SK-N-SH (cell line): ENCODE measurements at places on chromosomes 6 and 20. TPM values are rescaled to one million over a fixed set of nuclear protein-coding genes. Genes with fewer than 3 reads are reported as not detected.
A peak's percentile ranks its signal among the peaks of the same experiment; 100 is the strongest.

ULBP3 gene
- polyA plus RNA-seq: 4.6 and 4.9 TPM in 2 replicates

DNA sequence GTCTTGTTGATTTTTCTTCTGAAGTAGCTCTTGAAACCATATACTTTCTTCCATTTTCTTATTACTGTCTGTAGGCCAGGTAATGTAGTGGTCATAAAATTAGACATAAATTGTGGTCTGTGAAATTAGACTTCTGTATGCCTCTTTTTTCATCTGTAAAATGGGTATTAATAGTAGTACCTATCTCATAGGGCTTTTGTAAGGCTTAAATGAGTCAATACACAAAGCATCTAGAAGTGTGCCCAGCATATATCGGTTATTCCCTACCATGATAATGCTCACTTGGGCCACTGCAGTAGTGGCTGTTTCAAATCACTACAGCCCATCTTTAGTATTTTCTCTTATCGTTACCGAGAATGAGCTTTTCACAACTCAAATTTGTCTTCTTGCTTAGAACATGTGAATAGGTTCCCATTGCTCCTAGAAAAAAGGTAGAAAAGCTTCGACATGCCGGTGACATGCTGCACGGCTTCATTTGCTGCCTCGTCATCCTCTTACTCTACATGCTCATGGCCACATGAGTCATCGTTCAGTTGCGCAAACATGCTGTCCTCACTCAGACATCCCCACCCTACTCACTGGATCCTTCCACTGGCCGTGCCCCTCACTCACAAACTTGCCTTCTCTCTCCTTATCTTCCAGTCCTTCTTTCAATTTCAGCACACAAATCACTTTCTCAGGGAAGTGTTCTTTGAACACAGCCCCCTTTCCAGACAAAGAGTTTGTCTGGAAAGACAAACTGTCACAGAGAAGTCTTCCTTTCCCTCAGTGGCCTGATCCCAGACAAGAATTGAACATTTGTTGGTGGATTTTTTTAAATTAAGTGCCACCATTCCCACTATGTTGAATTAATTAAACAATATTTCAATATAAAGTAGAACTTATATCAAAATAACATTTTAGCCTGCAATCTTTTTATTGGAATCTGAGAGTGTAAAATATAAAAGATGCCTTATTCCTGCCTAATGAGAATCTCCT is 32.2 kb upstream of the ERVFRD-1 start:
- no peaks in the 10 kb centered on the region for H3K27me3 ChIP-seq
- H3K4me1 ChIP-seq: peaks cover 15% of the 10 kb centered on the region
- no peak overlapping the region; the same call in 1 of the 2 replicates for H3K27ac ChIP-seq
- no peaks in the 10 kb centered on the region for H3K36me3 ChIP-seq
- peak overlapping the region; percentile 32; the same call in 1 of the 2 replicates for H3K4me3 ChIP-seq

DNA sequence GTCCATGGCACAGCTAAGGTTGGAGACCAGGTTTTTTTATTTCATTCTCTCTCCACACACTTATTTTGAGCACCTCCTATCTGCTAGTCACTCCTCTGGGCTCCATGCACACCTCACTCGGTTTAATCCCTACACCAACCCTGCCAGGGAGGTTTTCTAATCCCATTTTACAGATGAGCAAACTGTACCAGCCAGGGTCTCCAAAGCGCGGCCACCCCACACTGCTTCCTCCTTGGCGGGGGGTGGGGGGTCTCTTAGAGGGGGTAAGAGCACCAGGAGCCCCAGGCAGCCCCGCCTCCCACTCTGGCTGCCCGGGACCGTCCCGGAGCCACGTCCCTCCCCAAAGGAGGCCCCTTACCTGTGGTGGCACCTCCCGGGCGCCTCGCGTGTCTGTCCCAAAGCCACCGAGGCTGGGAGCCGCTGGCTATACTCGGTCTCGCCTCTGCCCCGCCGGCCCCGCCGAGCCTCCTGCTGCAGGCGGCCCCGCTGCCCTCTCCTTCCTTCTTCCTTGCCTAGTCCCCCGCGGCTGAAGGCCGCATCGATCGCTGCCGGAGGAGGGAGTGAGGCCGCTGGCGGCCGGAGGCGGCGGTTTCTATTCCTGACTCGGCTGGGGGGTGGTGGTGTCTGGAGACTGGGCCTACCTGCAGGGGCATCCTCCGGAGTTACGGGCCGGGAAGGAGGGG is at the start of gene KCNS1:
TSS of gene KCNS1 (minus strand) at position 565 of the 683 bp plus-strand sequence. CDS start 1,891 bp downstream, outside the sequence.
- no peaks in the 10 kb centered on the region for H3K4me1 ChIP-seq
- H3K27ac ChIP-seq: no peak within 1 kb of the TSS
- no peak within 1 kb of the TSS for H3K4me3 ChIP-seq
- peak; percentile 40 for DNase-seq
- H3K36me3 ChIP-seq: no peaks in the 10 kb centered on the region

IDH3B gene
- 233 and 268 TPM in 2 replicates for polyA plus RNA-seq

- H3K4me3 ChIP-seq: no peak overlapping the region
- H3K36me3 ChIP-seq: peaks cover 26% of the 10 kb centered on the region
- DNase-seq: no peak
Observed at GRCh38 chr6:36967757-36968156, 13.2 kb downstream of the PI16 start.

DNA sequence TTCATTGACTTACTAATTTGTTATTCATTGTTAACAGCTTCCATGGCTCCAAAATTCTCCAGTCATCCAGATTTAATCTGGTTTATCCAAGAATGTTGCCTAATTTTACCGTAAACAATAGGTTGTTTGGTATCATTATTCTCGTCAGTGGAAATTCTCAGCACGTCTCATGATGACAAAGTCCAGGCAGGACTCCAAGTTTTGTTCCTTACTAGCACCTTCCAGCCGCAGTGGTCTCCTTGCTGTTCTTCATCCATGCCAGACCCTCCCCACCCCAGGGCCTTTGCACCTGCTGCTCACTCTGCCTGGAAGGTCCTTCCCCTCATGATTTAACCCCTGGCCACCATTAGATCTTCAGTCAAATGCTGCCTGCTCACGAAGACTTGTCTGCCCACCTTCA is 48.1 kb upstream of the NAA20 start:
- no peak overlapping the region for H3K27ac ChIP-seq
- H3K4me1 ChIP-seq: peaks cover 4% of the 10 kb centered on the region; the same call in 1 of the 2 replicates
- no peaks in the 10 kb centered on the region for H3K27me3 ChIP-seq
- DNase-seq: no peak
- H3K36me3 ChIP-seq: peaks cover 3% of the 10 kb centered on the region

CRIP3 gene
- polyA plus RNA-seq: 0.11 TPM in 1 of 2 replicates, not detected in the other

DNA sequence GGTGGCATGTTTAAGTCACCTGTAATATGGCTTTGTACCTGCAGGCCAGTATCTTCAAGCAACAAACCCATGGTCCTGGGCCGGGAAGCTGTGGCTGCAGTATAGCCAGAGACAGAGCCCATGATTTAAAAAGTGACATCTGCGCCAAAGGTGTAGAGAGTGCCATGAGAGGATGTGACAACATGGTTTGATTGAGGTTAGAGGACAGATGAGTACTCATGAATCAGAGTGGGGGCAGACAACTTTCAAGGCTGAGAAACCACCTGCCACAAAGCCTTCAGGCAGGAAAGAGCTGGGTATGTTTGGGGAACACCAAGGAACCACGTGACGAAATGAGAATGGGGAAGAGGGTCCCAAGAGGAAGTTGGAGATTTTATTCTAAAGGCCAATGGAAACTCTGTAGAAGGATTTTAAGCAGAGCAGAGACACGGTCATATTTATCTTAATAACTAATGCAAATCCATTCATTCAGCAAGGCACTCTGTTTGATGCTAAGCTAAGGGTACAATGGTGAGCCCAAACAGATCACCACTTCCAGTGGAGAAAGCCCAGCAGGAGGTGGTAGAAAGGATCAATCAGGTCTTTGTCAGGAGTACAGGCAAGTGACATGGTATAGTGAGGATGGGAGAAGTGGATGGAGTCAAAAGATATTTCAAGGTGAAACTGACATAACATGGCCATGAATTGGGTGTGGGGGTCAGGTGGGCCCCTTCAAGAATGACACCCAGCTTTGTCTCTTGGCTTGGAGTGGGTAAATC is 3.4 kb upstream of the MICAL1 start:
- DNase-seq: no peak
- H3K4me3 ChIP-seq: no peak overlapping the region
- H3K4me1 ChIP-seq: no peaks in the 10 kb centered on the region; the same call in 1 of the 2 replicates
- H3K27ac ChIP-seq: no peak overlapping the region
- H3K36me3 ChIP-seq: peaks cover 10% of the 10 kb centered on the region

DNA sequence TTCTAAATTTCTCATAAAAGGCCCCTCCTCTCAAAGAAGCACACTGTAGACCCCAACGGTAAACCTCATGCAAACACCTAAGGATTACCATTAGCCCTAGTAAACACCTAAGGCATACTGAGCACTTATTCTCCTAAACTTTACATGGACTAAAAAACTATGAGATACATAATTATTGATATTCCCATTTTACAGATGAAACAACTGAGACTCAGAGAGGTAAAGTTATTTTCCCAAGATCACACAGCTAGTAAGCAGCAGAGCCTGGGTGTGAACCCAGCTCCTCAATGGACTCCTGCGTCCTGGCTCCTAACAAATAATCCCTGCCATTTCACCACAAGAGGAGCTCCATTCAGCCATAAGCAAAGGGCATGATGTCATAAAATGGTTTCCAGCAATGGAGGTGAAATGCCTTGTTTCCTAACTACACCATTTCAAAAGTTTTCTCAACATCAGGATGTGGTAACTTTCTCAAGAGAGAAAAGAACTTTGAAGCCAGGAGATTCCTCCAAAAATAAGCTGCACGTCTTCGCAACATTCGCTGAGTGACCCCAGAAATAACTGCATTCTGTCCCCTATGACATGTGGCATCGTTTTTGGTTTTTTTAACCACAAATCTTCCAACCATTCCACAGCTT is 4.1 kb downstream of the ATP9A start:
- no peak overlapping the region for H3K27ac ChIP-seq
- no peaks in the 10 kb centered on the region for H3K36me3 ChIP-seq
- no peaks in the 10 kb centered on the region; the same call in 1 of the 2 replicates for H3K4me1 ChIP-seq
- no peaks in the 10 kb centered on the region for H3K27me3 ChIP-seq
- H3K4me3 ChIP-seq: no peak overlapping the region

- H3K4me3 ChIP-seq: no peak overlapping the region
- H3K4me1 ChIP-seq: no peaks in the 10 kb centered on the region
- DNase-seq: no peak
- H3K27me3 ChIP-seq: no peaks in the 10 kb centered on the region
- H3K36me3 ChIP-seq: no peaks in the 10 kb centered on the region
- H3K27ac ChIP-seq: no peak overlapping the region
Observed at GRCh38 chr6:161947371-161947770, 673.5 kb upstream of the AGPAT4 start.

GRCh38 chr20:33724439-33725094 is 4.5 kb upstream of the PXMP4 start:
- no peaks in the 10 kb centered on the region for H3K4me1 ChIP-seq
- H3K27ac ChIP-seq: no peak overlapping the region
- no peak for DNase-seq
- H3K4me3 ChIP-seq: no peak overlapping the region
- H3K27me3 ChIP-seq: no peaks in the 10 kb centered on the region
- no peaks in the 10 kb centered on the region for H3K36me3 ChIP-seq

CTCFL gene
- not detected in 2 replicates for polyA plus RNA-seq

GRCh38 chr20:12827816-12828385 is 180.9 kb upstream of the SPTLC3 start:
- no peak for DNase-seq
- H3K27me3 ChIP-seq: no peaks in the 10 kb centered on the region
- H3K36me3 ChIP-seq: no peaks in the 10 kb centered on the region

BPIFA1 gene
- polyA plus RNA-seq: not detected in 2 replicates

DNA sequence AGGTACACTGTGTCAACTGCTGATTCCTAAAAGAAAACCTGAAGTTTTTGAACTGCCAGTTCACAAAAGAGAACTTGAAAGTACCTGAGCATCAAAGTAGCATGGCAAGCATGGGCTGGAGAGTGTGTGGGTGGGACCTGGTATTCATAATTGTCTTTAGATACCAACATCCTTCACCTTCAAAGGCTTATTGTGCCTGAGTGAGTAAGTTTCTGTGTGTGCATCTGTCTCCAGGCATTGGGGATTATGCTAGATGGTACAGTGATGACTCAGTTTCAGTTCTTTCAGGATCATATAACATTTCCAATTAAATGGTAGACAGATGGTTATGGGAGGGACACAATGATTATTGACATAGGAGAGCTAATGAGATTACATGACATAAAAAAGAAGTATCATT is 238.5 kb downstream of the ZFAND3 start:
- H3K27me3 ChIP-seq: no peaks in the 10 kb centered on the region
- H3K27ac ChIP-seq: peak overlapping the region; percentile 18; the same call in 1 of the 2 replicates
- H3K4me3 ChIP-seq: no peak overlapping the region
- peaks cover 15% of the 10 kb centered on the region; the same call in 1 of the 2 replicates for H3K4me1 ChIP-seq
- H3K36me3 ChIP-seq: peaks cover 15% of the 10 kb centered on the region
- DNase-seq: no peak

DNA sequence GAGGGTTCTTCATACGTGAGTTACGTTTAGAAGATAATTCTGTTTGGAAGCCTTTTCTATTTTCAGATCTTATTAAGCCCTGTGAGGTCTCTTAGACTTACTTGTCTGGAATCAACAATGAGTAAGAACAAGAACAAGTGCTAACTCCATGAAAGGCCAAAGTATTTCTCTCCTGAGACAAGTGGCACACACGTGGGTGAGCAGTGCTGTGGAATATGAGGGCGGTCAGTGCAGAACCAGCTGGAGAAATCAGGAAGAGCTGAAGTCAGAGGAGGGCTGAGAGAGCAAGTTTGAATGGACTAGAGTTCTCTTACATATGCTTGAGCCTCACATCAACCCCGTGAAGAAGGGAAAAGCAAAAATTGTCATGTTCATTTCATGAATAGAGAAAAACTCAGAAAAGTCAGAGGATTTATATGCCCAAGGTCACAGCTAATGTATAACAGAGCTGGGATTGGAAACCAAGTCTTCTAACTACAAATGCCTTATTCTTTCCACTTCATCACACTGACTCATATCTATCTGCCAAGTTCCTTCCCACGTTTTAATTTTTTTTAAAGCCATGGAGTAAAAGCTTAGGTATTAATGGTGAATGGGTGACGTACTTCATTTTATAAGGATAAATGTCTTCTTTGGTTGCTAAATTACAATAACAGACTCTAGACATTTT is 201.3 kb upstream of the DTNBP1 start:
- DNase-seq: no peak
- no peaks in the 10 kb centered on the region for H3K36me3 ChIP-seq
- no peaks in the 10 kb centered on the region for H3K4me1 ChIP-seq

SLC52A3 gene
- not detected in 2 replicates for polyA plus RNA-seq

- H3K4me1 ChIP-seq: no peaks in the 10 kb centered on the region
- H3K27ac ChIP-seq: no peak overlapping the region
- DNase-seq: peak; percentile 85
Observed at GRCh38 chr6:39892490-39893129, 41.7 kb downstream of the MOCS1 start.

DNA sequence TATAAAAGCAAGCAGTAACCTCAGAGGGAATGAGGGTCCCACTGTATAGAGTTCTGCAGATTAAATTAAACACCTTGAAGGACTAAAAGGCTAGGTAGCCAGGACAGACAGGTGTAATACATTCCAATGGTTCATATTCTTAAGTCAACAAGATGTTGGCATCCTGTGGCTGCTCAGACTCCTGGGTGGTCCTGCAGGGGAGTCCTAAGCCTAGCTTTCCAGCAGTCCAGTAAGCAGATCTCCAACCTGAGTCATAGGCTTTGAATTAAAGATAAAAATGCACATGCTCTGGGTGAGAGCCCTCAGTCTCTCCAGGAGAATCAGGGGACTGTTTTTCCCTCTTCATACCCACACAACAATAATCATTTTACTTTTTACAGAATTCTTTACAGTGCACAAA is 307.3 kb upstream of the SUPT3H start:
- H3K4me3 ChIP-seq: no peak overlapping the region
- H3K27me3 ChIP-seq: no peaks in the 10 kb centered on the region
- DNase-seq: no peak
- H3K27ac ChIP-seq: no peak overlapping the region
- no peaks in the 10 kb centered on the region for H3K36me3 ChIP-seq
